ENCODE measurements at places on chromosomes 5 and 9. TPM values are rescaled to one million over a fixed set of nuclear protein-coding genes. Genes with fewer than 3 reads are reported as not detected.
A peak's percentile ranks its signal among the peaks of the same experiment; 100 is the strongest.

Gene PTCD2
- total RNA-seq: 12.0 TPM

Gene PCDHGA2
- 0.08 TPM for total RNA-seq

Gene PCDHB7
- total RNA-seq: 0.53 TPM

Gene STPG3
- not detected for total RNA-seq

Gene CSF1R
- 4.5 TPM for total RNA-seq

Gene ABCA1
- total RNA-seq: 76.1 TPM

Gene FRRS1L
- 5.0 TPM for total RNA-seq

Gene RELL2
- total RNA-seq: 16.9 TPM

GRCh38 chr9:121812159-121812735 lies 160.8 kb downstream of the DAB2IP start:
- H3K4me1 ChIP-seq: no peaks in the 10 kb centered on the region
- no peaks in the 10 kb centered on the region for H3K36me3 ChIP-seq
- no peak overlapping the region for H3K4me3 ChIP-seq
- no peak for DNase-seq
- no peaks in the 10 kb centered on the region for H3K27me3 ChIP-seq
- H3K27ac ChIP-seq: no peak overlapping the region

DNA sequence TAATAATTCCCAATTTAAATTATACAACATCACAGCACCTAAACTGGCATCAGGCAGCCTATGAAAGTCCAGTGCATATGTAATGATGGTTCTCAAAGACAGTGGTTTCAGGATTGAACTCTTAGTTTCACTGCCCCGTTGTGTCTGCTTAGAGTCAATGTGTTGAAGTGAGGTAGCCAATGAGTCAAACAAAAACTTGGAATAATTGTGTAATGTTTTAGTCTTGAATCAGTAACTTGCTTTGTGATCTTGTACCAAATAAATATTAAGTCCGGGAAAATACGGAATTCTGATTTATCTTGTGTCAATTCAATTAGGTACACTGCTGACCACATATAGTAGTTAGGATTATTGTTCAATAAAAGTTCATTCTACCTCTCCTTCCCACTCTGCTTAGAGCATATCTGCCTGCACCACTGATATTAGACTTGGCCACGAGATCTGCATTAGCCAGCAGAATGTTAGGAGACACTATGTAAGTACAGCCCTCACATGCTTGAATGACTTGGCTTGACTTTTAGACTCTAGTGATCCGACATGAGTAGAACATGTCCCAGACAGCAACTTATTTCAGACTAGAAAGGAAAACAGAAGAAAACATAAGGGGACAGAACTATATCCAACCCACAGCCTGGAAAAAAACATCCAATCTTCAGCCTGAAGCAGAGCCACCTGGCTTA lies 441.5 kb upstream of the PTGER4 start:
- H3K4me3 ChIP-seq: no peak overlapping the region
- no peak for DNase-seq
- H3K27ac ChIP-seq: no peak overlapping the region

DNA sequence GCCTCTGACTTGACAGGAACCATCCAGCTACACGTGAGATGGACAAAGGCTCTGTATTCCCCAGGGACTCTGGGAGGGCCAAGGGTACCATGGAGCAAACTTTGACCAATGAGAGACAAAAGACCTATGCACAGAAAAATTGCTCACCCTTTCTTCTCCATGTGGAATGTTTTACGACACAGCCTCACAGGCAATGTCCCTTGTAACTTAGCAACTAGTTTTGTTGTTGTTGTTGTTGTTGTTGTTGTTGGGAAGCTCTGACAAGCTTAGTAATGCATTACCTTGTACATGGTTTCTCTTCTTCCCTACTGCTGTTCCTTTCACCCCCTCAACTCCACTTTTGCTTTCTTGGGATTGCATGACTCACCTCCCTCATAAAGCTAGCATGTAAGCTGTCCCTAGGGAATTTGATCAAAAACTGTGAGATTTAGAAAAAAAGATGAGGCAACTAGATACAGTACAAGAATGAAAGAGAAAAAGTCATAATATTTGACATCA lies 550.9 kb downstream of the RAB3C start:
- H3K4me3 ChIP-seq: no peak overlapping the region
- H3K4me1 ChIP-seq: no peaks in the 10 kb centered on the region
- no peaks in the 10 kb centered on the region for H3K36me3 ChIP-seq
- peak overlapping the region; percentile 9 for H3K27ac ChIP-seq
- peak; percentile 21 for DNase-seq
- no peaks in the 10 kb centered on the region for H3K27me3 ChIP-seq

GRCh38 chr5:82885627-82886389 lies 191.4 kb downstream of the TMEM167A start:
- no peak overlapping the region for H3K4me3 ChIP-seq
- no peaks in the 10 kb centered on the region for H3K36me3 ChIP-seq
- peak overlapping the region; percentile 35 for H3K27ac ChIP-seq
- peaks cover 5% of the 10 kb centered on the region for H3K4me1 ChIP-seq
- peak; percentile 7 for DNase-seq
- H3K27me3 ChIP-seq: no peaks in the 10 kb centered on the region

GRCh38 chr5:16881251-16881650 lies 54.8 kb downstream of the MYO10 start:
- DNase-seq: peak; percentile 71
- no peaks in the 10 kb centered on the region for H3K27me3 ChIP-seq
- no peak overlapping the region for H3K4me3 ChIP-seq
- peak overlapping the region; percentile 52 for H3K27ac ChIP-seq
- H3K36me3 ChIP-seq: no peaks in the 10 kb centered on the region

DNA sequence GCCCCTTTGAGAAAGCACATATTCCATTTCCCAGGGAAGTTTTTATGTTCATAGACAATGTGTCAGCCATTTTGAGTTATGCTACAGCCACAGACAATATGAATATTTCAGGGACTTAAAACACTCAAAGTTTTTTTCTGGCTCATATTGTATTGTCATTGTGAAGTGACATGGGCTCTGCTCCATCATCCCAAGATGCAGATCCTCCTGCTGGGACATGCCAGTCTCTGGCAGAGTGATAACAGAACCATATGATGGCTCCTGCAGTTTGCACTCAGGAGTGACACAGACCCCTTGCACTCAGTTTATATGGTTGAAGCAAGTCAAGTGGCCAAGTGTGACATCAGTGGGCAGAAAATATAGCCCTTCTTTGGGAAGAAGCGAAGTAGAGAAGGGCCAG lies 498.4 kb upstream of the TUSC1 start:
- no peaks in the 10 kb centered on the region for H3K36me3 ChIP-seq
- H3K4me1 ChIP-seq: peaks cover 5% of the 10 kb centered on the region
- no peaks in the 10 kb centered on the region for H3K27me3 ChIP-seq

DNA sequence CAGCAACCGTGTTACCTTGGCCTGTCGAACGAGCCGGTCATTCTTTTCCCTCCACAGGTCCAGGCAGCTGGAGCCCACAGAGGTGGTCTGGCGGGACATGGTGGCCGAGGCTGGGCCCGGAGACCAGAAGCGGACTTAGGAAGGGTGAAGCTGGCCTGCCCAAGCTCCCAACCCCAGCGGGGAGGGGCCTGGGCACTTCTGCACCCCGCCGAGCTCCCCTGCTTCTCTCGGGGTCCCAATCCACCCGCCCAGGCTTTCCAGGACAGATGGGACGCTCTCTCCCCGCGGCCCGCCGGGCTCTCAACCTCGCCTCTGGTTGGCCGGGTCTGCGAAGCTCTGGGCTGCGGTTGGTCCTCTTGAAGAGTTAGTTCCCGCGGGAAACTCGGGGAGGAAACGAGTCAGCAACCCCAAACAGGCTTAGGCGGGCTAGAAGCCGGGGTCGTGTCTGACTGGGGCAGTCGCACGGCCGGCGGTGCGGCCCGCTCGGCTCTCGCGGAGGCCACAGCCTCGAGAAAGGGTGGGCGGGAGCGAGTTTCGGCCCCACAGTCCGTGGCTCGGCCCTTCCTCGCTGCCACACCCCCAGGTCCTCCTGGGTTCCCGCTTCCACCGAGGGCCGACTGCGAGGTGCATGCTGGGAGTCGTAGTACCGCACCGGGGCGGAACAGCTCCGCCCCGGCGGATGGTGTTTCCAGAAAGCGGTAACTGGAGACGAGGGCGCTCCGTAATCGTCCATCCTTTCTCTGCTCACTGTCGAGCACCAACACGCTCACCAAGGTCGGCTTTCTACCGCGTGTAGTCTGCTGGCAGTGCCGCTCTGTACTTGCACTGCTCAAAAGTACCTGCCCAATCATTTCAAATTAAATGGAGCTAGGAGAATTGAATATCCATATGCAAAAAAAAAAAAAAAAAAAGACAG lies at the start of gene FANCG:
FANCG (minus strand) TSS at position 517 of the 916 bp plus-strand sequence; CDS start at position 99, 418 bp downstream.
- peaks cover 6% of the 10 kb centered on the region for H3K4me1 ChIP-seq
- no peaks in the 10 kb centered on the region for H3K36me3 ChIP-seq
- H3K27me3 ChIP-seq: no peaks in the 10 kb centered on the region
- H3K4me3 ChIP-seq: peak within 1 kb of the TSS; percentile 65
- DNase-seq: peak; percentile 94

DNA sequence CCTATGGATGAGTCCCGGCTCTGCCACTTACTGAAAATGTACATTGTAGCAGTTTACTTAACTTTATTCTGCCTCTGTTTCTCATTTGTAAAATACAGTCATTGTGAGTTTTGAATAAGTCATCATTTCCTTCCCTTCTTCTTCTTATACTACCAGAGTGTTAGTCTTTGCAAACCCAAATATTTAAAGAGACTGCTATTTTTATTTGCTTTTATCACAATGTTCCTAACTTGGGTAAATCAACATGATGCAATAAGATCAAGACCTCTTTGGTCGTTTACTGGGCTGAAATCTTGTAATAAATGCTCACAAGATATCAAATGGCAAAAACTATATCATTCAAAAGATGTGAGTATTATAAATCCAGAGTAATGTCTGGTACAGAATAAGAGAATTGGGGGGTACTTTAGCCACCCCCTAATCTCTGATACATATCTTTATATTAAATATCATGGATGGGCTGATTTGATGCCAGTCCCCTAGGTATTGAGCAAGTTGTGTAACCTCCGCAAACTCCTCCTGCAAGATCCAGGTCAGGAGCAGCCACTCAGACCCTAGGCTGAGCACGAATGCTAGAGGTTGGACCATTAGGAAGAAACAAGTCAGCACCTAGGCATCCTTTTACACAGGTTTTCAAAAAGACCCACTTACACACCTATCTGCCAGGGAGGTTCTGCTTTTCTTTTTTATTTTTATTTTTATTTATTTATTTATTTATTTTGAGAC lies 13.3 kb upstream of the GLDC start:
- no peak for DNase-seq
- H3K4me3 ChIP-seq: no peak overlapping the region
- no peak overlapping the region for H3K27ac ChIP-seq
- H3K27me3 ChIP-seq: no peaks in the 10 kb centered on the region
- H3K4me1 ChIP-seq: no peaks in the 10 kb centered on the region

- no peaks in the 10 kb centered on the region for H3K4me1 ChIP-seq
- no peak for DNase-seq
- H3K27me3 ChIP-seq: no peaks in the 10 kb centered on the region
- H3K4me3 ChIP-seq: no peak overlapping the region
- H3K36me3 ChIP-seq: no peaks in the 10 kb centered on the region
Observed at GRCh38 chr5:158559643-158560042, 540.1 kb downstream of the EBF1 start.
